Fibroblast of gingiva (primary cell): ENCODE measurements at places on chromosomes 16 and 17.

GRCh38 chr17:75003070-75003956, 9.2 kb upstream of the MRPL58 start:
- DNase-seq: no peak

- no peak for DNase-seq
These were observed 691.9 kb upstream of the SOX9 start for GRCh38 chr17:71428897-71429296.

GRCh38 chr17:19424934-19425868, 14.2 kb downstream of the RNF112 start:
- peak; percentile 32 for DNase-seq

DNA sequence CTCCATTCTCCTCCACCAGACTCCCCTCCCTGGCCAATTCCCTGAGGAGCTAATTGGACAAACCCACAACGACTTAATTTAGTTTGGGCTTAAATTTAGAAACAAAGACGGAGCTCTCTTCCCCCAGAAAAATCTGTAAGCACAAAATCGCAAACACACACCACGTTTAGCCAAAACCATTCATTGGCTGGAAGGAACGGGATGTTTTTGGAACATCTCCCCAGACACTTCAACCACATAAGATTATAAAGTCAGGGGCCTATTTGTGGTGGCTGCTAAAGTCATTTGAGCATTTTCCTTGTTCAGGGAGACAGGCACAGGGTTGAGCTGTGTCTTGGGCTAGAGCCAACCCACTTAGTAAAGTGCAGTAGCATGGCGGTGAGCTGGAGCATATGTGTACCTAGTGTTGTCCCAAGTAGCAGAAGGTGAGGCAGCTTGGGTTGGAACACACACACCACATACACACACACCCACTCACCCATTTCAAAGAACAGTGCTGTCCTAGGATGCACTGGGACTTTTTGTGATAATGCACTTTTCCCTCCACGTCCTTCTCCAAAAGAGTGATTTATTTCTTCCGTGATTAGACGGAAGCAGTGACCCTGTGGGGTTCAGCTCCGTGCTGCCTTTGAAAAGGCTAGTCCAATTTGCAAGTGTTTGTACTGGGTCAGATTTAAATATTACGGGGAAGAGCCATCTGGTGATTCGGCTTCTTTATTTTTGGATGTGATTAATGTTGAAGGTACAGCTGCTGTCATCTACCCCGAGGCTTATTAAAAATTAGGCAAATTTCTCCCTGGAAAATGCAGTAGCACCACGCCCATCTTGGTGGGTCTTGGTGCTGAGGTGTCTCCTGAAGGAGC, 32.2 kb downstream of the ELAC2 start:
- no peak for DNase-seq

DNA sequence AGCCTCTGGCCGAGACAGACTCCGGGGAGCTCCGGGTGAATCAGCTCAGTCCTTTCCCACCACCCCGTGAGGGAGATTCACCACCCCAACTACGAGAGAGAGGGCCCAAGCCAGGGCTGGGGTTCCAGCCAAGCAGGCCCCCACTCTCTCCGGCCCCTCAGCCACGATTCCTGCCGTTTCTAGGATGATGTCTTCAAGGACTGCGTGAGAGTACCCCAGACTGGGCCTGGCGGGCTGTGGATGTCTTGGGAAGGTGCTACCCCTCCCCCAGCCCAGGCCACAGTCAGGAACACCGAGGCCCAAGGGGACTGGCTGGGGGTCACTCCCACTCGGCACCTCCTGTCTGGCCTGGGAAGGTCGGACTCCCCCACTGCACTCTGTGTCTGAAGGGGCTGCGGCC, 21.6 kb upstream of the PABPN1L start:
- no peak for DNase-seq

DNA sequence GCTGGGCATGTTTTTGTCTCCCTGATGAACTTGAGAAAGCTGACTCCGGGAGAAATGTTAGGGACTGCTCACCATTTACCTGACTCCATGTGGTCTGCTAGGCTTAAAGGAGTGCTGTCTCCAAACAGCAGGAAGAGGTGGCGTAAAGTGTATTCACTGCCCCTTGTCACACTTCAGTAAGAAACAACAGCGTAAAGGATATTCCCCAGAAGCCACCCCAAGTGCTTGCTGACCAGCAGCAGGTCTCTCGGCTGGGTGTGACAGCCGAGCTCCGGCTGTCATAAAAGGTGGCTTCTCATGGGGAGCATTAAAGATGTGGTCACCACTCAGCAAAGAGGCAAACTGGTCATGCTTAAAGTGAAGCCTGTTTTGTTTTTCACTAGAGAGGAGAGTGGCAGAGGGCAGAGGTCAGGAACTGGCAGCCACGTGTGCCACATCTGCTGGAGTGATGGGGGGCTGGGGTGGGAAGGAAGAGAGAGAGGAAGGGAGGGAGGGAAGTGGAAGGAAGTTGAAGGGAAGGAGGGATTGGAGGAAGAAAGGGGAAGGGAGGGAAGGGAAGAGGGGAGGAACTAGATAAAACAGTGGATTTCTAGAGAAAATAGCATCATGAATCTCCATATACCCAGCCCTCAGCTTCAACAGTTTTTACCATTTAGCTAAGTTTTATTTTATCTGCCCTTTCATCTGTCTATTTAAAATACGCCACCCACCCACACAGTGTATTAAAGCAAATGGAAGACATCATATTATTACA, 119.3 kb downstream of the CLEC16A start:
- DNase-seq: no peak

DNA sequence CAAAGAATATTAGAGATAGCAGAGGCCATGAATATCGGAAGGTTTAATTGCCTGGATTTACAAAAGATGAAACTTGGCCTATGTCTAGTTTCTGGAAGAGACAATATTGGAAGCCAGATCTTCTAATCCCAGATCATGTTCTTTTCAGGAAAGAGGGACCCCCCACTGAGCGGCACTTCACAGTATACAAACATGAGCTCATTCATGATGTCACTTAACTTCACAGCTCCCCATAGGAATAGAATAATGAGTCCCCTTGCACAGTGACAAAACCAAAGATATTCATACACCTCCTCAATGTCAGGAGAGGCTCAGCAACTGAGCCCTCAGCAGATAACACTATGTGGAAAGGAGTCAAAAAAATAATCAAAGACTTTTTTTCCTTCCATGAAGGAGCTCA, 147.5 kb downstream of the CDH11 start:
- no peak for DNase-seq

DNA sequence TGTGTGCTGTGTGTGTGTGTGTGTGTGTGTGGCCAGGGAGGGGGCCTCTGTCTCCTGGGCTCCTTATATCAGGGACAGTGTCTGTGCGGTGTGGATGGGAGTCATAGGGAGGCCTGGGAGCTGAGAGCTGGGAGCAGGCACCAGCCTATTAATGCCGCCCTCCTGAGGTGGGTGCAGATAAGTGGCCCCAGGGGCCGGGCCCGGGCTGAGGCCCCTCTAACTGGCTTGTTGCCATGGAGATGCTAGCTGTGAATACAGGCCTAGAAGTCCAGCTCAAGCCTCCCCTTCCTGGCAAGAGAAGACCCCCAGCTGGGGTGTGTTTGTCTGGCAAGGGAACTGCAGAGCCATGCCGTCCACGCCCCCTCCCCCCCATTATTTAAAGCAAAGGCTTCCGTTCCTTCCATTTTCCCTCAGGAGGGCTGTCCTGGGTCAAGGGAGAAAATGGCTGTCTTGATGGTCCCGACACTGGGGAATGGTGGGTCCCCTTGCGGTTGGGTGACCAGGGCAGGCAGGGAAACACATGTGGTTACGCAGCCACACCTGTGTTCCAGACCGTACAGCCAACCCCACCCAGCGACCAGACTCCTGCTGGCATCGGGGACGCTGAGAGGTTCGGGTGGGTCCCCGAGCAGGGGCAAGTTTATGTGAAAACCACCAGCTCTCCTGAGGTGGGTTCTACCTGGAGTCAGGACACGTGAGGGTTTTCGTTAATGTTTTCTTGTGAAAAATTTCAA, 141.1 kb downstream of the MRM1 start:
- no peak for DNase-seq

GRCh38 chr16:57318240-57318970, 33.9 kb upstream of the PLLP start:
- DNase-seq: peak; percentile 31

GRCh38 chr16:86018487-86018886, 119.5 kb downstream of the IRF8 start:
- no peak for DNase-seq

DNA sequence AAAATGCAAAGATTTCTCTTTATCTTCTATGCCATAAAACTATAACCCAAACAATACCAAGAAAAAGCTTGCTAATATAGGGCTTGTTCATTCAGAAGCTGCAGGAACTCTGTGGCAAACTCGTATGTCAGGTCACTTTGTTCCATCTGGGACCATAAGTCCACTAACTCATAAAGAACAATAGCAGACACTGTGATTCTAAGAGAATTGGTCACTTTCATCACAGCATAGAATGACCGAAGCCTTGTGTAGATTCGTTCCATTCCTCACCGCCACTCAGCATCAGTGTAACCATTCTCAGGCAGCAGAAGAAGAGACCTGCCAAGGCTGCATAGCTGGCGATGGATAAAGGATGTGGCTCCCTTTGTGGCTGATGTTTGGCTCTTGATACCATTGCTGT, 30.3 kb upstream of the VAT1L start:
- DNase-seq: no peak

- DNase-seq: no peak
These were observed 63.5 kb downstream of the MSI2 start for GRCh38 chr17:57319806-57320205.

DNA sequence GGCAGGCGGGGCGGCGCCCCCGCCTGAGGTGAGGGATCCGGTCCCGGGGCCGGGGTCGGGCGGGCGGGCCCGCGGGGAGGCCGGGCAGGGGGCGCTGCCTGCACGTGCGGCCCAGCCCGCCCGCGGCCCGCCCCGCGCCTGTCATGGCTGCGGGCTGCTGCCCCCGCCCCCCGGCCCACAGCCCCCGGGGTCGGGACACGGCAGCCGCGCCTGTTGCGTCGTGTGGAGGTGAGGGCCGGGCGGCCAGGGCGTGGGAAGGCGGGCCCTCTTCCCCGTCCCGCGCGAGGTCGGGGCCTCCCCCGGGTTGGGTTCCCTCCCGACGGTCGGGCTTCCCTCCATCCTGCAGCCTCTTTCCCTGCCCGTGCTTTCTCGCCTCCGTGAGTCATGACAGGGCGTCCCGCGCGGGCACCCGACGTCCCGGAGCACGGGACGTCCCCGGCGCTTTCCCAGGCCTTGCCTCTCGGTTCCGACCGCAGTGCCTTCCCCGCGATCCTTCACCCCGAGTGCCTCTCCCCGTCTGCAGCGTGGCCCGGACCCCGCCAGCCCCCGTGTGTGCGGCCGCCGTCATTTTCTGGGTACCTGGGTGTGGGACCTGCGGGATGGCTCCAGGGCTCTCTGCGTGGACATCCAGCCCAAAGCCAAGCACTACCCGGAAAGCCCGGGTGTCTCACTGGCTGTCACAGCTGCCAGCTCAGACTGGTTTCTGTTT, 76.7 kb downstream of the CHD9 start:
- DNase-seq: peak; percentile 25

DNA sequence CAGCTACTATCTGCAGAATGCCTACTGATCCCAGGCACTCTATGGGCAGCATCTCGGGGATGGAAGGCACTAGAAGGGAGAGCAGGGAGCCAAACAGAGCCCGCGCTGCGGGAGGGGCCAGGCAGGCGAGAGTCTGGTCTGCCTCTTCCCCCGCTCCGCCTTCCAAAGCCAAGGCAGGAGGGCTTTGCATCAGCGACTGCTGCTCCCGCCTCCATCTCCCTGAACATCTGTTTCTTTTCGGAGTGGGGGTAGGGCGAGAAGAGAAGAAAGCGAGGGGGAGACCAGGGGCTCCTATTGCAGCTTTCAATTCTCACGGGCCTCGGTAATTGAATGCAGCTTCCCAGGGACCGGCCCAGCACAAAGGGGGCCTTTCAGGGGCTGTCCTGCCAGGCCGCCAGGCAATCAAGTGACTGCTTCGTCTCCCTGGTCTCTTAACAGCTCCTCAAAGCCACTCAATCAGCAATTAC, 31.4 kb upstream of the CDC42EP4 start:
- DNase-seq: peak; percentile 78
